Colonic mucosa (tissue), 4 donors: ENCODE measurements at places on chromosomes 1 and 21.
A peak's percentile ranks its signal among the peaks of the same experiment; 100 is the strongest.

- no peak for DNase-seq
These were observed 94.3 kb upstream of the C1orf105 start for GRCh38 chr1:172326136-172326535.

- DNase-seq = peak; percentile 67
These were observed 1.1 kb downstream of the SERTAD4 start for GRCh38 chr1:210233495-210234328.

DNA sequence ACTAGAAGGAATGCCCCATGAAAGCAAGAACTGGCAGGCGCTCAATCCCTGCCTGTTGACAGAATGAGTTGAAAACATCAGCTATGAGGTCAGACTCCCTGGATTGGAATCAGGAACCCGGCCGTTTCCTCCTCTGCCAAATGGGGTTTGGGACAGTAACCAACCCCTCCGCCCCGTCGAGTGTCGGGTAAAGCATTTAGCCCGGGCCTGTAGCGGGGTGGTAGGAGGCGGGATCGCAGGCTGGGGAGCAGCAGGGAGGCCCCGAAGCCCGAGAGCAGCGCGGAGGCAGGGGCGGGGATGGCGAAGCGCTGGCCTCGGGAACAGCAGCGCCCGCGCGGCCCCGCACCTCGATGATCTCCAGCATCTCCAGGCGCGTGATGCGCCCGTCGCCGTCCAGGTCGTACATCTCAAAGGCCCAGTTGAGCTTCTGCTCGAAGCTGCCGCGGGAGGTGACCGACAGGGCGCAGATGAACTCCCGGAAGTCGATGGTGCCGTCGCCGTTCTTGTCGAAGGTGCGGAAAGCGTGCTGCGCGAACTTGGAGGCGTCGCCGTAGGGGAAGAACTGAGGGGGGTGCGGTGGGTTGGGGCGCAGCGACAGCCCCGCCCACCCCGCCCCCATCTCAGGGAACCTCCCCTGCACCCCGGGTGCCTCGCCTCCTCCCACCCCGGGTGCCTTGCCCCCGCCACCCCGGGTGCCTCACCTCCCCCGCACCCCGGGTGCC is 7.5 kb downstream of the HPCAL4 start:
- no peak for DNase-seq

DNA sequence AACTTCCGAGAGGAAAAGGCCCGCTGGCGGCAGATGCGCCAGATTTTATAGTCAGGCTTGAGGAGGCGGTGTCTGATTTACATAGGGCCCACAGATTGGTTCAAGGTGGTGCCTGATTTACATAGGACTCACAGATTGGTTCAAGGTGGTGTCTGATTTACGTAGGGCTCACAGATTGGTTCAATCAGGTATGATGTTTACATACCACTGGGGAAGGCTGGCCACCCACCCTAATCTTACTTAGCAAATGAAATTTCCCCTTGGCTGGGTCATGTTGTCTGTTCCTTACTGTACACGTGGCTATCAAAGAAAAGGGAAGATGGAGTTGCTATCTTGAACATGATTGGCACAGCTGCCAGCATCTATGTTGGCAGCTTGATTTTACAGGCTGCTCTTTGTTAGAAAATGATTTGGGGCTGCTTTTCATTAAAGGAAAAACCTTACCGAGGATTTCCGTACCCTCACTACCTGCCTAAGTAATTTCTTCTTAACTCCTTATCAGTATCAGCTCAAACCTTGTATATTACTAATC is 96.3 kb downstream of the SETD4 start:
- no peak for DNase-seq

- DNase-seq = no peak
These were observed 269.0 kb upstream of the USP24 start for GRCh38 chr1:55484173-55484572.

GRCh38 chr21:27759091-27759659 is 792.3 kb upstream of the ADAMTS5 start:
- peak; percentile 32 for DNase-seq

DNA sequence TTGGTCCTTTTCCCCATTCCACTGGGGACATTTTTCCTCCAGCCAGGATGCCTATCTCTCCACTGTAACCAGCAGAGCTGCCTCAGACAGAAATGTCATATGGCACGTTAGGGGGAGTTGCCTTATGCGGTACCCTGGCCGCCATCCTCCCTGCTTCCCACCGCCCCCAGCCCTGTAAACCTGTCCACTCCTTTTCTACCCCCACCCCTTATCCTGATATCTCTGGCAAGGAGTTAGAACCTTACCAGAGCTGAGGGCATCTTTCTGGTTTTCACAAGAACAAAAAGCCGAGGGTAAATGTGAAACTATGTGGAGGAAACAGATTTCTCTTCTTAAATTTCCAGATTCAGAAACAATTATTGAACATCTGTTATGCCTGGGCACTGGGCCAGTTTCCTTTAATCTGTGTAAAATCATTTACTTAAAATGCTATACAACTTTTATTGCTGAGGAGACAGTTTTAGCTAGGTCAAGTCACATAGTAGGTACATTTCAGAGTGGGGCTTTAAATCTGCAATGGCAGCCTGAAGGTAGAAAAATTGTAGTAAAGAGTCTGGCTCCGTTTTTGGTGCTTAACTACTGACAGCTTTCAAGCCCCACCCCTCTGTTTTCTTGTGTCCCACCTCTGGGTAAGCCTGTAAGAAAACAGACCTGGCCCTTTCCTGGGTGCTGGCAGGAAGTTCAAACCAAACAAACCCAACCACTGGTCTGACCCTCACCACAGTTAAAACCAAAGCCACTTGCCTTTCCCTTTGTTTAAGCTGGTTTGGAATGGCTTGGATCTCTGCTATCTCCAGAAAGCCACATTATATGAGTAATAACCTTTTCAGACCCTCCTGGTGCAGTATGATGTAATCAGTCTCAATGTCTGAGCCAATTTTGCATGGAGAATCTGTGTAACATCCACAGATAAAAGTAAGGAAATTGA is 319.0 kb downstream of the HHAT start:
- DNase-seq = no peak

GRCh38 chr1:171431994-171432393 is 53.3 kb upstream of the PRRC2C start:
- DNase-seq = no peak

GRCh38 chr1:171286032-171286705 is 27.8 kb upstream of the FMO4 start:
- DNase-seq = no peak

DNA sequence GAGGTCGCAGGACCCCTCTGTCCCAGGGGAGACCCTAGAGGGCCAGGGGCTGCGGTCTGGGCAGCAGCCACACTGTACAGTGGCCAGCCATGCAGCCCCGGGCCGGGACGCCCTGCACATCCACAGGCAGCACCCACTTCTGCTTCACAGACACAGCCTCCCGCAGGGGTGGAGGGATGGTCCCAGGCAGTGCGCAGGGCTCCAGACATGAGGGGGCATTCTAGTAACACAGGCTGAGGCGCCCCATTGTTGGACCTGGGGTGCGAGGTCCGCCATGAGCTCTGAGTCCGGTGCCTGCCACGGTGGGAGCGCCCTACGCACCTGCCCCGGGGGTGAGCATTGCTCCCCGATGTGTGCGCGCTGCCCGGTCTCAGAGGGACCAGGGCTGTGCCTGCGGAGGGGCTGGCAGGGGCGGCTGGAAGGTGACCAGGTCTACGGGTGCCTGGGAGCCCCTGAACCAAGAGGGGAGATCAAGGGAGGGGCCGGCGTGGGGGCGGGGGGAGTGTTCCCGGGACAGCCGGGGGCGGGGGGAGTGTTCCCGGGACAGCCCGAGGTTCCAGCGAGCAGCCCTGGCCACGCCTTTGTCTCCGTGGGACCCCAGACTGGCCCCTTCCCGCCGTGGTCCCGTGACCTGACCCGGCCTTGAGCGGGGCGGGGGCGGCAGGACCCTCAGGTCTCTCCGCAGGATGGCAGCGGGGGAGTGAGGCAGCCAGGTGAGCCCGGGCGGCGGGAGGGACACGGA is 4.5 kb downstream of the MMEL1 start:
- no peak for DNase-seq

- no peak for DNase-seq
These were observed 84.1 kb downstream of the TM2D1 start for GRCh38 chr1:61640531-61641530.
